Stimulated activated CD4-positive, alpha-beta T cell treated with anti-CD3 and anti-CD28 coated beads, TNF-alpha, amount 100 ng/mL, for 24 hours (primary cell): ENCODE measurements at places on chromosomes 4 and X.

GRCh38 chr4:139884438-139884837 is 218.8 kb downstream of the MGST2 start:
- no peak for DNase-seq

GRCh38 chr4:182126603-182127002 is 116.6 kb upstream of the TENM3 start:
- no peak for DNase-seq

DNA sequence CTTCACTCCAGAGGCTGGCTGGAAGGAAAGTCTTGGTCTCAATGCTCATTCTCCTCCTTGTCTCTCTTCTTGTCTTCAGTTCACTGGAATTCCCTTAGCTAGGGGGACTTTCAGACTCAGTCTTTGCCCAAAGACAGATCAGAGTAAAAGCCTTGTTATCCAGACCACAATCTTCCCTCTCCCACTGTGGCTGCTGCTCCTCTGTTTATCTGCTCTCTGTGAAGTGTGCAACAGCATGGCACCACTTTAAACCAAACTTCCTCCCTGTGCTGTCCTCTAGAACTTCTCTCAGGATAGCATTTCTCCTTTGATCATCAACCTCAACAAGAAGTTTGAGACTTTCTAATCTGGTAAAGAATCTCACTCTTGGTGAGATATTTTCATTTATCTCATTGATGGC is 530.1 kb upstream of the SLIT2 start:
- DNase-seq = no peak

- DNase-seq = no peak
Observed at GRCh38 chrX:134501941-134502340, 42.0 kb downstream of the HPRT1 start.

DNA sequence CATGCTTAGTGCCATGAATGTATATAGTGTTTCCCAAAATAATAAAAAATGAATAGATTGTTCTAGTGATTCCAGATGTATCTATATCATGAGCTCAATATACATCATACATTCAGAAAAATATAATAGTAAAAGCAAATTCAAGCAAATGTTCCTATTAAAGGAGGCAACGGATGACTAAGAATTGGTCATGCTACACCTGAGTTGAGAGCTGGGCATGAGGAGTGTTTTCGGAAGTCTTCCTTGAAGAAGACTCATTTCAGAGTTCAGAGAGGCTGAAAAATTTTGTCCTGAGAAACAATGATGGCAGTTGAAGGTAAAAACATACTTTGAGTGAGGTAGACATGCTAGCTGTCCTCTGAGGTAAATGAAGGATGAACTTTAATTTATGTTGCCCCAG is 79.3 kb upstream of the IL1RAPL2 start:
- DNase-seq = no peak

DNA sequence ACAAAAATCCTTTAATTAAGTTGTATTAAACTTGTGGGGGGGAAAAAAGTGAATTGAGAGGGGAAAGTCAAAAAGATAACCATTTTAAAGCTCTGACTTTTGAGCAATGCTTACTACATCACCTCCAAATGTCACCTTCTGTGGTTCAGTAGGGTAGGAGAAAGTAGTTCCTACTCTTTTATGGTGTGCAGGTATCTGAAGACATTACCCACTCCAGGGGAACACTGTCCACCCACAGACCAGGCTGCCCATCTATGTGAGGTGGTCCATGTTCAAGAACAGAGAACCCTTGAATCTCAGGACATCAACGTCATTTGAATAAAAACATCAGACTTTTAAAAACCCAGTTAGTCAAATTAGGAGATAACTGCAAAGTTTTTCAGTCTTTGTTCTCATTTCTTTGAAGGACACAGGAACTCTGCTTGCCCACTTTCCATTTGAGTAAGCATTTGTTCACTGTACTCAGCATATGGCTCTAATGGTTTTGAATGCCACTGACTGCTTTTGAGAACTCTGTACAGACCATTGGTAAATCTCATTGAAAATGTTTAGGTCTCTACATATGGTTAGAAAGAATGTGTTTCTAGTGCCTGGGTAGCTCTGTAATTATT is 18.4 kb downstream of the NMU start:
- DNase-seq = no peak

- DNase-seq = no peak
Observed at GRCh38 chr4:125268068-125268755, 46.5 kb upstream of the FAT4 start.

GRCh38 chr4:6341696-6342095 is 72.0 kb downstream of the WFS1 start:
- DNase-seq = no peak

GRCh38 chr4:5891563-5892322 is 1.1 kb downstream of the CRMP1 start:
- no peak for DNase-seq

DNA sequence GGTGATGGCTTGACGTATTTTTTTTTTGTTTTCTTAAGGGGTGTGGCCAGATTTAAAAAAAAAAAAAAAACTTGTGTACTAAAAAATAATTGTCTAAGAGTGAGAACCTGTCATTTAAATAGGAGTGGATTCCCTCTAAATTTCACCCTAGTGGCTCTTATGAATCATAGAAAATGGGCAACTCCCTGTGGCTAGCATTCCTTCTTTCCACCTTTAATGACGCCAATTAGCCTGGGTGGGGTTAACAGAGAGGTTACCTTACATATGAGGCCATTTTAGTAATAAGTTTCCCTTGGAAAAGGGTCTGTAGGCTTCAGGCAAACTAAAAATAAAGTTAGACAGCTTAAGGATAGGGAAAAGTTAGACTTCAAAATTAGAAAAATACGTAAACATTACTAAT is 223.5 kb upstream of the FAM241A start:
- no peak for DNase-seq

GRCh38 chr4:10667701-10668326 is 16.8 kb downstream of the CLNK start:
- no peak for DNase-seq

DNA sequence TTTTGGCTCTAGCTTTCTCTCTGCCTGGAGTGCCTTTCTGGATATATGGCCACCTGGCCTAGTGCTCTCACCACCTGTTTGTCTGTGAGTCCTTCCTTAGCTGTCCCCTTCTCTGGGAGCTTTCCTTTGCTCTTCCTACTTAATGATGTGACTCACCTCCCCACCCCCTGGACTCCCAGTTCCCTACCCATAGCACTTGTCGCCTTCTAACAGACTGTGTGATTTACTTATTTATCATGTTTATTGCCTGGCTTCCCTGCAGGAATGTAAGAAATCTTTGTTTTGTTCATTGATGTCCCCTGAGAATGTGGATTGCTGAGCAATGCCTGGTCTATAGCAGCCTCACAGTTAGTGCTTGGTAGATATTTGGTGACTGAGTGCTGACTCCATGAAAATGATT is 18.9 kb downstream of the ADD1 start:
- DNase-seq = no peak

GRCh38 chr4:107182347-107182746 is 146.2 kb upstream of the DKK2 start:
- DNase-seq = no peak

GRCh38 chrX:40318076-40318475 is 220.3 kb upstream of the BCOR start:
- no peak for DNase-seq

DNA sequence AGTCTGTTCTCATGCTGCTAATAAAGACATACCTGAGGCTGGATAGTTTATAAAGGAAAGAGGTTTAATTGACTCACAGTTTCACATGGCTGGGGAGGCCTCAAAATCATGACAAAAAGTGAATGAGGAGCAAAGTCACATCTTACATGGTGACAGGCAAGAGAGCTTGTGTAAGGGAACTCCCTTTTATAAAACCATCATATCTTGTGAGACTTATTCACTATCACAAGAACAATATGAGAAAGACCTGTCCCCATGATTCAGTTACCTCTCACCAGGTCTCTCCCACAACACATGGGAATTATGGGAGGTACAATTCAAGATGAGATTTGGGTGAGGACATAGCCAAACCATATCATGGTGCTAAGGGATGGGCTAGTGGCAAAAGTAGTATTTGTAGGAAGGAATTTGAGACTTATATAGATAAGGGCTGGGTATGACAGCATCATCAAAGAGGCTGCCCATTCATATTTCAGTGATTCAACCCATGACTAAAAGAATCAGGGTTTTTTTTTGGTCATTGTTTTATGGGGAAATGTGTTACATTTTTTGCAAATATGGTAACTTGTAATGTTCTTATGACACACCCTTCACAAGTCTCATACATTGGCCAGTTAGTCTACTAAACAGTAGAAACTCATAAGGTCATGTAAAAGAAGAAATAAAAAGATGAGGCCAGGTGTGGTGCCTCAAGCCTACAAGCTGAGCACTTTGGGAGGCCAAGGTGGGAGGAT is 34.7 kb downstream of the NUP62CL start:
- no peak for DNase-seq

- DNase-seq = no peak
Observed at GRCh38 chr4:39036172-39036571, 4.0 kb upstream of the TMEM156 start.

- DNase-seq = no peak
Observed at GRCh38 chr4:16772366-16772850, 126.0 kb downstream of the LDB2 start.

DNA sequence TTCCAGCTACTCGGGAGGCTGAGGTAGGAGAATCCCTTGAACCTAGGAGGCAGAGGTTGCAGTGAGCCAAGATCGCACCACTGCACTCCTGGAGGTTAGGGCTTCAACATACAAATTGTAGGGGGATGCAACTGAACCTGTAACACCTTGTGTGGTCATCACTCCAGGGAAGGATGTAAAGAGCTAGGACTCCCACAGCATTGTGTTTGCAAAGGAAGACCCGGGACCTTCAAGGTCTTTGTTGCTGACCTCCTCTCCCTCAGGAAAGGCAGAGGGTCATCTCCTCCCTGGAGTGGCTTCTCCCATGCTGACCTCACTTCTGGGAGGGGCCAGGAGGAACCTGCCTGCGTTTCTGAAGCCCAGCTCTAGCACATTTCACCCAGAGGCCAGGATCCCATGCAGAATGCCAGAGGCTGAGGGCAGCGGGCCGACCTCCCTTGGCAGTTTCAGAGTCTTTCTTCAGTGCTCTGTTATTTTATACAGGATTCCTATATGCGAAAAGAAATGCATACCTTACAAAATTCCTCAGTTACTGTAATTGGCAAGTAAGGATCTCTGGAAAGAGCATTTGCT is 80.2 kb downstream of the HTRA3 start:
- DNase-seq = no peak

DNA sequence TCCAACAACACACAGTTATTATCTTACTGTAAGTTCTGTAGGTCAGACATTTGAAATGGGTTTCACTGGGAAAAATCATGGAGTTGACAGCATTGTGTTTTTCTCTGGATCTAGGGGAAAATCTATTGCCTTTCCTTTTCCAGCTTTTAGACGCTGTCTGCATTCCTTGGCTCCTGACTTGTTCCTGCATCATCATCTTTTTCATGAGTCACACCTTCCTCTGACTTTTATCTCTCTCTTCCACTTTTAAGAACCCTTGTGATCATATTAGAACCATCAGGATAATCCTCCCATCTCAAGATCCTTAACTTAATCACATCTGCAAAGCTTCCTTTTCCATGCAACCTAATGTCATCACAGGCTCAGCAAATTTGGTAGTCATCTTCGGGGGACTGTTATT is 1454.8 kb downstream of the RPA4 start:
- no peak for DNase-seq

GRCh38 chrX:13673016-13673415 is 15.9 kb upstream of the RAB9A start:
- no peak for DNase-seq

DNA sequence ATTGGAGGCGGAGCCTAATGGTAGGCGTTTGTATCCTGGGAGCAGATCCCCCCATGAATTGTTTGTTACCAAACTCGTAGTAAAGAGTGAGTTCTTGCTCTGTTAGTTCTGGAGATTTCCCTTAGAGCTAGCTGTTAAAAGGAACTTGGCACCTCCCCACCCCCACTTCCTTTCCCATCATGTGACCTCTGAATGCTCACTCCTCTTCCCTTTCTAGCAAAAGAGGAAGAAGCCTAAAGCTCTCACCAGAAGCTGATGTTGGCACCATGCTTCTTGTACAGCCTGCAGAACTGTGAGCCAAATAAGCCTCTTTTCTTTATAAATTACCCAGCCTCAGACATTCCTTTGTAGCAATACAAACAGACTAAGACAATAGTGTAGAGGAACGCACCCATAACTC is 13.8 kb upstream of the ATOH1 start:
- no peak for DNase-seq

GRCh38 chr4:188408244-188409030 is 269.2 kb downstream of the TRIML1 start:
- no peak for DNase-seq

DNA sequence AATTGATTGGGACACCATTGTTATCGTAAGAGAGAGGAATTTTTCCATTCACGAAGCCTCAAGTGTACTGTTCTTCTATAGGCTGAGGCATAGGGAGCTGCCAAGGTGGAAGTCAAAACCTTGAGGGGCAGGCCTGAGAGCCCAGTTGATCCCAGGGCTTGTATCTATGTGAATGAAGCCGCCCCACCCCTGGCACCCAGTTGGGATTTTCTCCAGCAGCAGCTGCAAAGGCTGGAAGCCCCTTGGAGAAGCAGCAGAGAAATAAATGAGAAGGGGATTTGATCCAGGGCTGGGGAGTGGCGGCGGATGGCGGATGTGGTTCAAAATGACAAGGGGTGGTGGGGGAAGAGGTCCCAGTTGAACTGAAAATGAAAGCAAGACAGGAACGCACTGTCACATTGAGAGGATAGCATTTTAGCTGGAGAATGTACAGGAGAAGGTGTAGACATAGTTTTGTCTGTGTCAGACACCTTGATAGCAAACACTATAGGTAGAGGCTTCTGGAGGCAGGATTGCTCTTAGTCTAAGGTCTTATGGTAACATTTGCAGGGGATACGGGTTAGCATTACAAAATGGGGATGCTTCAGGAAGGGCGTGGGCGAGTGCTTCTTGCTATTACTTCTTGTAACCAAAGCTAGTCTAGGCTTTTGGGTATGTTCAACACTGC is 32.6 kb downstream of the DOCK11 start:
- DNase-seq = no peak

- no peak for DNase-seq
Observed at GRCh38 chr4:168880811-168881595, 129.1 kb downstream of the CBR4 start.

- DNase-seq = no peak
Observed at GRCh38 chr4:67632492-67632891, 68.5 kb downstream of the UBA6 start.

- DNase-seq = no peak
Observed at GRCh38 chrX:125769628-125770027, 396.5 kb downstream of the DCAF12L2 start.

GRCh38 chrX:68115371-68115770 is 317.9 kb downstream of the OPHN1 start:
- DNase-seq = no peak

DNA sequence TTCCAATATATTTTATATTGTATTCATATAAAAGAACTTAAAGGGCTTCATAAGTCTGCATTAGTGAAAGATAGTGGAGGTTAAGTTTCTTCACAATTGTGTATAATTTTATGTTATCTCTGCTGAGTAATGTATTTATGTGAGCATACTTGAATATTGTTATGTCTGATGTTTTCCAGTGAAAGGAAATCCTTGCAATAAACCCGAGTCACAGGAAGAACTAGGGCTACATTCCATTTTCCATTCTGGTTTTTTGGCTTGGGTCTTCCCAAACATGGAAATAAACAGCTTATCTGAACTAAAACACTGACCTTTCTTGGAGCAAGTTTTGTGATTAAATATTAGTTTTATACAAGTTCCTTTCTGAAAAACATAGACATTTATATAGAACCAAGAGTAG is 231.3 kb upstream of the GPRIN3 start:
- no peak for DNase-seq
